Cardiac septum (tissue), 1 donor: ENCODE measurements at places on chromosomes 12 and 14. TPM values are rescaled to one million over a fixed set of nuclear protein-coding genes. Genes with fewer than 3 reads are reported as not detected.

DNA sequence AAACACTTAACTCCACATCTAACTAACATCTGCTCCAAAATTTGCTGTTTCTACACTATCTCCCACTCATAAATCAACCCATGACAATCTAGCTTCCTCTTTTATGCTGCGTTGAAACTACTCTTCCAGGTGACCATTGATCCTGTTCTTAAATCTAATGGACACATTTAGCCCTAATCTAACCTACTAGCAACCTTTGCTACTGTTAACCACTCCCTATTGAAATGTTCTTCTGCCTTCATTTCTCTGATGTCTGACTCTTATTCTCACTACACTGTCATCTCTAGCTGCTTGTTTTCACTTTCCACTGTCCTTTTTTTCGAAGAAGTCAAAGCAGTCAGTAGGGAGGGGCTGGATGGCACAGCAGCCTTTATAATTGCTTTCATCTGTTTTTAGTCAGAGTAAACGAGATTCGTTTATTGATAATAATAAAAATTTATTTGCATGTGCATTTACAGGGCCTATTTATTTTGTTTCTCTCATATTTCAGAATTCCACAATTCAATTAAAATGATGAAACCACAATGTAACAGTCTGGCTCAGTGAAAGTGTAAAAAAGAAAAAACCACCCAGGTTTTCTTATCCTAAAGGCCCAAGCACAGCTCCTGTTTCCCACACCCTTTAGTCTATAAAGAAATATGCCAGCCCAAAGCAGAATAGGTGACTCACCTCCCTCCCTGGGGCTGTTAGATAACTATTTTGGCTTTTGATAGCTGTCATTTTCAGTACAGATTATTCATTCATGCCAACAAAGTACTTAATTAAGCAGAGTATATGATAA lies 44.9 kb downstream of the ATP2B1 start:
- no peak for DNase-seq

- DNase-seq: no peak
Measured at GRCh38 chr12:11782914-11783420, 133.5 kb downstream of the ETV6 start.

DNA sequence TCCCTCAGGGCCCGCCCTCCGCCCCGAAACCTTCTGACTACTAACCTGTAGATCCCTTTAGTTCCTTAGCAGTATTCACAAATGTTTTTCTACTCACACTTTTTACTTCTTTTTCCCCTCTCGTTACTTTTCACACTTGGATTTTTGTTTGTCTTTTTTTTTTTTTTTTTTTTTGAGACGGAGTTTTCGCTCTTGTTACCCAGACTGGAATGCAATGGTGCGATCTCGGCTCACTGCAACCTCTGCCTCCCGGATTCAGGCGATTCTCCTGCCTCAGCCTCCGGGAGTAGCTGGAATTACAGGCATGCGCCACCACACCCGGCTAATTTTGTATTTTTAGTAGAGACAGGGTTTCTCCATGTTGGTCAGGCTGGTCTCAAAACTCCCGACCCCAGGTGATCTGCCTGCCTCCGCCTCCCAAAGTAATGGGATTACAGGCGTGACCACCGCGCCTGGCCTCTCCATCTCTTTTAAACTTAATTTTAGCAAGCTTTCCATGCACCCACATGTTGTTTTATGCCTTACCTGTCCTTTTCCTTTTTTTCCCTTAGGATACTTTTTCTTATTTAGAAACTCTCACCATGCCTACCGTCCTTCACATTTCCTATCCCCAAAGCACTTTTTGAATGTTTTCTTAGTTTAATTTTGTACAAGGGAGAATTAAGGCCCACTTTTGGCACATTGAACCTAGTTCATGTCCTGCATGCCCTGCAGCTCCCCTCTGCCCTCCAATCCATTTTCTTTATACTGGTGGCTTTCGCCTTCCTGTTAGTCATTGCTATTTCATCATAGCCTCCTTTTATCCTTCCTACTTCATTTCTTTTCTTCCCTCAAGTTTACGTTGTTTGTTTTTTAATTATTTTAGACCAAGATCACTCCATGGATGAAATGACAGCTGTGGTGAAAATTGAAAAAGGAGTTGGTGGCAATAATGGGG lies 1.1 kb downstream of the SP1 start:
- no peak for DNase-seq

ERBB3 gene
- 1.5 TPM for total RNA-seq

OTX2 gene
- total RNA-seq: not detected
